Erythroblast (primary cell): ENCODE measurements at places on chromosomes 1 and 21.

DNA sequence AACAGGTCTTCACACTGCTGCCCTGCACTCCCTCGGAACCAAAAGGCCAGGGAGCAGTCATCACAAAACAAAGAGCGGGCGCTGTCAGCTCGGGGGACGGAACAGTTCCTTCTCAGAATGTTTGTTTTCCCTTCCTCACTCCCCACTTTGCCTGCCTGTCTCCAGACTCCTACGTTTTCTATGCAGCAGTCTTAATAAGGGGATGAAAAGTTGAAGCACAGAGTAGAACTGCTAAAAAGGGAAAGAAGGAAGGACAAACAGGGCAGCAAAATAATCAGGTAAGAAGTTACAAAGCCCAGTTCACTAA, 738 bp upstream of the GPR161 start:
- no peak for DNase-seq

- DNase-seq: no peak
Observed at GRCh38 chr1:178928041-178928440, 57.2 kb upstream of the ANGPTL1 start.

DNA sequence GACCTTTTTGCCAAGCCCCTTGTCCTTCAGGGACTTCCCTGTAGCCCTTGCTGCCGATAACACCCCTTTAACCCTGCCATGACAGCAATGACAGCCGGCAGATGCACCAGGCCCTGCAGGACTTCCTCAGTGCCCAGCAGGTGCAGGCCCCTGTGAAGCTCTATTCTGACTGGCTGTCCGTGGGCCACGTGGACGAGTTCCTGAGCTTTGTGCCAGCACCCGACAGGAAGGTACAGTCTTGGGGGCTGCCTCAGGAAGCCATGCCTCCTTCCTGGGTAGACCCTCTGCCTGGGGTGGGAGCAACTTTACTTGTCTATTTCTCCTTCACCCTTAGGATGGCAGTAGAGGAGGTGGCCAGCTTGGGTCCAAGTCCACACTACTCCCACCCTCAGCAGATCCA, 16.1 kb upstream of the PADI6 start:
- DNase-seq: no peak

DNA sequence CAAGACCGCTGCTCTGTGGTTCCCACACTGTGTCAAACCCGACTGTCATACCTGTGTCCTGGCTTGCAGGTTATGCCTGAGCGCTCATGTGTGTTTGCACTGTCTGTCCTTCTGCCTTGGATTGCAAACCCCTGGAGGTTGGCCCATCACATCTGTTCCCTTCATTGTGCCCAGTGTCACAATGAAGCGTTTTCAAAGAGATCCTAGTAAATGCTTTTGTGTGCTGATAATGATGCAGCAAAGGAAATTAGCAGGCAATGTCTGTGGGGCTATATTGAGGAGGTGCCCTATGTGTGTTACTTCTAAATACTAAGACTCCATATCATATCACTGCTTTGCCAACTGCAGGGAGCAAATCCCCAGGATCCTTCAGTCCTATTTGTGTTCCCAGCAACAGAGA, 424.4 kb upstream of the NFIA start:
- DNase-seq: no peak

DNA sequence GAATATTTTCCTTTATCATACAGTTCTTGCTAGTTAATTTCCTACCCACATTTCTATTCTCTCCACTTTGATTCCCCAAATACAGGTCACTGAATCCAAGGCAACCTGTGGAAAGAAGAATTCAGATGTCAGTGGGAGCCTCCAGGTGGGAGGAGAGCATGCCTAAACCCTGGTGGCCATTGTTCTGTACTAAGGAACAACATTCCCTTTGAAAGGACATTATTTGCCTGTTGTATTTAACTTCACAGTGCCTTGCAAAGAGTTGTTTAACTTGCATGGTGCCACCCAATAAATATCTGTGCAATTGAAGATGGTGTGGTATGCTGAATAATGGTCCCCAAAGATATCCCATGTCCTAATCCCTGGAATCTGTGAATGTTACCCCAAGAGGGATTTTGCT, 21.3 kb downstream of the NPHS2 start:
- no peak for DNase-seq

DNA sequence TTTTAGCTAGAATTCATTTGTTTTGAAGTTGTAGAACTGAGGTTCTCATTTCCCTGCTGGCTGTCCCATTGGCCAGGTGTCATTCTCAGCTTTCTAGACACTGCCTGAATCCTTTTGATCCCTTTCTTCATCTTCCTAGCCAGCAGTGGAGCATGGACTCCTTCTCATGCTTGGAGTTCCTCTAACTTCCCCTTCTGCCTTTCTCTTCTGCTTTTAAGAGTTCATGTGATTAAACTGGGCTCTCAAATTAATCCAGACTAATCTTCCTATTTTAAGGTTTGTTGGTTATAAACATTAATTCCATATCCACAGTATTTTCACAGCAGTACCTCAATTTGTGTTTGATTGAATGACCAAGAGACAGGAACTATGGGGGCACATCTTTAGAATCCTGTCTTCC, 52.3 kb downstream of the ADAMTS5 start:
- DNase-seq: no peak

DNA sequence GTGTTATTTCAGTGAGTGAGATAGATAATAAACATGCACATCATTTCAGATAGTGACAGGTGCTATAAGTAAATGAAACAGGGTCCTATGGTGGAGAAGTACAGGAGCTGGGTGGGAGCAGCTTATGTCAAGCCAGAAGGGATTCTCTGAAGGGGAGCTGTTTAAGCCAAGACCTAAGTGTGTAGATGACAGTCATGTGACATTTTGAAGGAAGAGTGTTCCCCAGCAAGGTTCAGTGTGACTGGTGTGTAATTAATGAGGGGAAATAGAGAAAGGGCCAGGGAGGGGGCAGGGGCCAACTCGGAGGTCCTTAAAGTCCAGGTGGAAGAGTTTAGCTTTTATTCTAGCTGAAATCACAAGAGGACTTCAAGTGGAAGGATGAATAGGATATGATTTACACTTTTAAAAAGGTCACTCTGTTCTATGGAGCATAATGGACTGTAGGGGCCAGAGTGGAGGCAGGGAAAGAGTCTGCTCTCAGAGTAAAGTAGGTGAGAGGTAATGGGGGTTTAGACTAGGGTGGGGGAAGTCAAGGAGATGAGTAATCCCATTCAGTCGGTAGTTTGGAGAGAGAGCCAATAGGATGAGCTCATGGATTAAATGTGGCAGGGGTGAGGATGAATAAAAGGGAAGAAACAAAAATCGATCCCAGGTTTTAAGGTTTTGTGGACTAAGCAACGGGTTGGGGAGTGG, 243.1 kb downstream of the CACNA1E start:
- no peak for DNase-seq
